ENCODE measurements at places on chromosomes 2 and 18.

DNA sequence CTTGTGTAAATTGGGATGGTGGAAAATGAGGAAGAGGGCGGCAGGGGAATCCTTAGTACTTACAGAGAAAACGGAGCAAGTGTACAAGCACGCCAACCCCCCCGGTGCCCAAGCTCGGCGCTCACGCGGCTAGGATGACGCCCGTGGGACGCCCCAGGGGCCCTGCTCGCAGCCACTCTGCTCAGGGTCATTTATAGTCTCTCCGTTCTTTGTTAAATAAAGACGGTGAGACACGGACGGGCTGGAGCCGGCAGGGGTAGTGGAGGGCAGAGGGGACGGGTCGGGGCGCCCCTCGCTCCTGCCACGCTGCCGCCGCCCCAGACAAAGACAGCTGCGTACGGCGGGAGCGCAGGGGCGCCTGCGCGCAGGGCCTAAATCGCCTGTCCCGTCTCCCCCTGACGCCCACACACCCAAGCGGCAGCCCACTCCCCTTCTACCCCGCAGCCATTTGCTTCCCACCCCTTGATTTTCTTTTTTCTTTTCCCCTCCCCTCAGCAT is 37.8 kb downstream of the PCBP1 start:
- DNase-seq, result peak; percentile 65

- no peak for DNase-seq
These were observed 118.8 kb upstream of the STK17B start for GRCh38 chr2:196290136-196290535.

DNA sequence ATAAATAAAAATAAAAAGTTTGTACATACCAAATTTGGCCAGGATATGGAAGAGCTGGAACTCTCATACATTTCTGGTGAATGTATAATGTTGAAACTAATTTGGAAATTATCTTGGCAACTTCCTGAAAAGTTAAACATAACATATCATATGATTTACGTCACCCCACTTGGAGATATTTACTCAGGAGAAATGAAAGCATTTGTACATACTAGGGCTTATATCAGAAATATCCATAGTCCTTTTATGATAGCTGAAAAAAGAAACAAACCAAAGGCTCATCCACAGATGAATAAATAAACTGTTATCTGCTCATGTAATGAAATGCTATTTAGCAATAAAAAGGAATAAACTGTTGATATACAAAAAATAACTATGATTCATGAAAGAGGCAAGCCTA is 318.2 kb upstream of the NRXN1 start:
- DNase-seq, result no peak

- no peak for DNase-seq
These were observed 13.9 kb downstream of the CLASP1 start for GRCh38 chr2:121635371-121635770.

- DNase-seq, result no peak
These were observed 93.5 kb upstream of the TACR1 start for GRCh38 chr2:75292826-75293225.

GRCh38 chr18:62030091-62030985 is 137.5 kb upstream of the RNF152 start:
- no peak for DNase-seq

GRCh38 chr2:55148269-55148668 is 83.8 kb downstream of the CLHC1 start:
- no peak for DNase-seq

- DNase-seq, result no peak
These were observed 11.4 kb upstream of the DYNC1I2 start for GRCh38 chr2:171675810-171676345.

GRCh38 chr2:31511376-31511775 is 69.4 kb downstream of the SRD5A2 start:
- no peak for DNase-seq

DNA sequence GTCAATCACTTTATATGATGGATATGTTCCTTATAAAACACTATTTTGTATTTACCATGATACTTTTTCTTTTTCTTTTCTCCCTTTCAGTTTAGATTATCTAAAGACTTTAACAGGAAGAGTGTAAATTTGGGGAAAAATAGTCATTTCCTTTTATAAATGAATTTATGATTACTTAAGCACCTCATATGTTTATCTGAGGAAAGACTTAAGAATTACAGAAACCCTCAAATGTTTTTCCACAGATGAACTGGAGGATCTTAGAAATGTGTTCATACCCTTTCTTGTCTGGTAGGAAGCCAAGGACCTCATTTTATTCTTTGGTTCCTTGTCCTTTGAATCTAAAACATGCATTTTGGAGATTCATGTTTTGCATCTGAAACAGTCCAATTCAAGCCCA is 36.7 kb downstream of the MAPRE2 start:
- no peak for DNase-seq

- no peak for DNase-seq
These were observed 46.2 kb upstream of the TRIM43B start for GRCh38 chr2:95530734-95531133.

DNA sequence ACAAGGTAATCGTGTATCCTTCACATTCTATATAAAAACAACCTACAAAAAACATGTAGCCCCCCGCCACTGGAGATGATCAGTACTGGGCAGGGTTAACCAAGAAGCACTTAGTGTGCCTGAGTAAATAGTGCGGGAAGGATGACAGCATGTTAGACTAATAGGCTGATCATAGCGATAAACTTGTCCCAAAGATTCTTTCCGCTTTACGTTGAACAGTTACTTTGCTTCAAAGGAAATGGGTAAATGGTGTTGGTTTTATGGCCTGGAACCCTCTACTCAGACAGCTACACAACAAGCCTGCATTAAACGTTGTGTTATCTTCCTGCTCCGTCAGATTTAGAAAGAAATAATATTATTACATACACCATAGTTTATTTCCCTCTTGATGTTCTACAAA is 67.7 kb downstream of the CTAGE1 start:
- DNase-seq, result no peak

- DNase-seq, result no peak
These were observed 11.9 kb upstream of the AGFG1 start for GRCh38 chr2:227460070-227460485.

DNA sequence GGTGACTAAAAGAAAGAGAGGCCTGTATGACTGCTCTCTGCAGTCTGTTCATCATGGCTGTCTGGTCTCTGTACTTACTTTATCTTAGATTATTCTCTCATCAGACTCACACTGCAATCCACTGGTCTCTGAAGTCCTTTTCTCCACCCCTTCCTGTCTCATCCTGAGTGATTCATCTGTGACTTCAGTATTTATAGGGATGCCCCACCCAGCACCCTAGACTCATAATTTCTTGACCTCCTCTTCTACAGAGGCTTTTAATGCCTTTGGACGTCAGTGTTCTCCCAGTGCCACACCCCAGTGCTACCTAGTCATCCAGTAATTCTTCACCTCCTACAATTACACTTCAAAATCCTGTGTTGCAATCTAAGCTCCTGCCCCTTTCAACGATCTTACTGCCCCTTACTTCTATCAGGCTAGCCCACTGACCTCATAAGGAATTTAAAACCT is 14.9 kb upstream of the ITPRID2 start:
- no peak for DNase-seq

DNA sequence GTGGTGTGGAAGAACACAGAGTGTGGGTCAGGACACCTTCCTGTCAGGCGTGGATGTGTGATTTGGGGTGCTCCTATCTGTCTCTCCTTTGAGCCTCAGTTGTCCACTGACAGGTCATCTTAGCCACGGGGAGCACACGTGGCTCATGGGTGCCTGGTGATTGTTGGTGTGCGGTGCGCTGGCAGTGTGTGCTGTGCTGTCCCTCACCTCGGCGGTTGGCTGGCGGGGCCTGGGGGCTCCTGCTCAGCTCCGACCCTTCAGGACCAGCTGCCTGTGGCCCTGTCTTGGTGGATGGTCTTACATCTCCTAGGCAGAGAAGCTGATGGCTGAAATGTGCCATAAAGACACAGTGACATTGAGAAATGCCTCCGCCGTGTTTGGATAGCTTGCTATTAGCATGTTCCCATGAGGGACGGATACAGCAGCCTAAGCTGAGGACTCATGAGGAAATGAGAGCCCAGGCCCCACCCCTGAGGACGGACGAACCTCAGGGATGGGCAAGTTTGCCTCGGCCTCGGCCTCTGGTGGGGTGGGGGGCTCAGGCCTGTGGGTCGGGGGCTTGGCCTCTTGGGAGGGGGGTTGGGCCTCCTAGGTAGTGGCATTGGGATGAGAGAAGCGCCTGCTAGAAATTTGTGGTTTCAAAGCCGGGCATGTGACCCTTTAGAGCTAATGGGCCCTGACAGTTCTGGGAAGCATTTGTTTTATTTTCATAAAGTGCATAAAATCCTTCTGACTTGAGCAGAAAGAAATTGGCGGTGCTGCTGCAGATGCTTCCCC is 20.3 kb upstream of the ASB1 start:
- DNase-seq, result peak; percentile 58

DNA sequence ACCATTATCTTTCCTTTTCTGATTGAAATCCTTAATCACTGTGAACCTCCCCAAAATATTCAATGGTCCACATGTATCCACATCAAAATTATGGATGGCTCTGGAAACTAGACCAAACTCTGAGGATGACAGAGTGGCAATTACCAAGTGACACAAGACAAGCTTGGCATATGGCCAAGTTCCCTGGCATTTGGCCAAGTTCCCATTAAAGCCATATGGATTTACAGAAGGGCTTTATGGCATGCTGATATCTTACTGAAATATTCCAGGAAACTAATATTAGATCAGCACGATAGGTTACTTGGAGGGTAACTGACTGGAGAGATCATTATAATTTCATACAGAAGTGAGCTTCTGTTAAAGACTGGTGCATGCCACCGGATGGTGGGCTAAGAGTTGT is 21.9 kb upstream of the CERS6 start:
- DNase-seq, result no peak

GRCh38 chr2:215577356-215577755 is 141.5 kb upstream of the FN1 start:
- no peak for DNase-seq

DNA sequence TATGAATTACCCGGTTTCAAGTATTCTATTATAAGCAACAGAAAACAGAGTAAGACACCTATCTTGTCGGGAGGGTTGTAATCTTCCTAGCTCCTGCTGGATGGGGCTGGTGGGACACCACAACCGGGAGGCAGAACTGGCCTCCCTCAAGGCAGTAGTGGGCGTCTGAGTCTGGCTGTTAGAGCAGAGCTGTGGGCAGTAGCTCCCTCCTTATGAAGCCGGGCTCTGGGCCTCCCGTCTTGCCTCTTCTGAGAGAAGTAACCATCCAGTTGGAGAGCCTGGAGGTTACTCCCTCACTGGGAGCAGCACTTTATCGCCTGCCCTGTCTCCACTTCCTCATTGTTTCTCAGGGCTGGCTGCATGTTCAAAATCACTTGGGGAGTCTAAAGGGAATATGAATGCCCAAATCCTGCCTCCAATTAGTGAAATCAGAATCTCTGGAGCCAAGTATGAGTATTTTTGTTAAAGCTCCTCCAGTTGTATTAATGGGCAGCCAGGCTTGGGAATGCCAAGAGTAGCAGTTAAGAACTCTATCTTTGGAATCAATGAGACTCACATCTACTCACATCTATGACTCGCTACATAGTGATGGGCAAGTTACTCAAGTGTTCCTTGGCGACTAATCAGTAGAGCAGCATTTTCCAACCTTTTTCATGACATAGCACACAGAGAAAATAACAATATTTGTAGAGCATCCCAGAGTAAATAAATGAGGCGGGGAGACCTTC is 27.3 kb upstream of the NRP2 start:
- no peak for DNase-seq

DNA sequence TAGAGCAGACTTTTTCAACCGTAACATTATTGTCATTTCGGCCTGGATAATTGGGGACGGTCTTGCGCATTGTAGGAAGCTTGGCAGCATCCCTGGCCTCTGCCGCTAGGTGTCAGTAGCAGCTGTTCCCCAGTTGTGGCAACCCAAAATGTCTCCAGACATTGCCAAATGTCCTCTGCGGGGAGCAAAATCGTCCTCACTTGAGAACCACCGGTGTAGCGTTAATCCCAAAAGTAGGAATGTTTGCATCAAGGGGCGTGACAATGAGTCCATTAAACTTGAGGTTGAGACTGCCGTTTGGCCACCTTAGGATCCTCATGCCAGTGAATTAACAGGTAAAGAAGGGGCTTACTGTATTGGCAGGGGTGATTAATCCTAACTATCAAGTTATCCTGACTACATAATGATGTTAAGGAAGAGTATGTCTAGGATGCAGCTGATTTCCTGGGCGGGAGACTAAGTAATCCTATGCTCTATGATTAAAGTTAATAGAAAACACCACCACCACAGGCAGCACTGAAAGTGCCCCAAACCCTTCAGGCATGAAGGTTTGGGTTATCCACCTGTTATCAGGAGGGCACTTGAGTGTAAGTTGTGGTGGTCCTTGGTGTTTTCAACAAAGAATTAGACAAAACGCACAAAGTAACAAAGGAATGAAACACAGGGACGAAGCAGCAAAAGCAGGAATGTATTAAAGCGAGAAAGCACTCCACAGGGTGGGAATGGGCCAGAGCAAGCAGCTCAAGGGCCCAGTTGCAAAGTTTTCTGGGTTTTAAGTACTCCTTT is 4.9 kb upstream of the ZC3H8 start:
- DNase-seq, result no peak

DNA sequence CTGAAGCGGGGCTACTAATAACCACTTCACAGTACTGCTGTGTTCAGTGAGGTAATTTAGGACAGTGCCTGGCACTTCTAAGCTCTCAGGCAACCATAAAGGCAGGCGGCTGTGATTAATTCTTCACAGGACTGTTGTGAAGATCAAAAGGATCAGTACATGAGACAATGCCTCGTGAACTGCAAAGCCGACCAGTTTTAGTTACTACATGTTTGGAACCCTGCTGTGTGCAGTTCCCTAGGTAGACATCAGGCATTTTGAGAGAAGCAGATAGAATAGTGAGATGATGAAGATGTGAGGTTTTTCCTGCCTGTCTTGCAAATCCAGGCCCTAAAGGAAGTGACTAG is 19.1 kb downstream of the EFHD1 start:
- no peak for DNase-seq

DNA sequence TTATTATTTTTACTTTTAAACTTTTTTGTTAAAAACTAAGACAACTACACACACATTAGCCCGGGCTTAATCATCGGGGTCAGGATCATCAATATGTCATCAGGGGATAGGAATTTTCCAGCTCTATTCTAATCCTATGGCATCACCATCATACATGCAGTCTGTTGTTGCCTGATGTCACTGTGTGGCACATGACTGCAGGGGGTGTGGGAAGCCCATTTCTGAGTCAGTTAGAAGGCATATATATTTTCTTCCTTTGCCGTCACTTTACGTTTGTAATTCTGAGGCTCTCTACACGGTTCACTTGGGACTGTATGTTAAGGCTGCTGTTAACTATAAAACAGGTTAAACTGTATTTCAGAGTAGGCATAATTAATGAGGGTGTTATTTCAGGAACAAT is 144.4 kb upstream of the ITGA6 start:
- no peak for DNase-seq

DNA sequence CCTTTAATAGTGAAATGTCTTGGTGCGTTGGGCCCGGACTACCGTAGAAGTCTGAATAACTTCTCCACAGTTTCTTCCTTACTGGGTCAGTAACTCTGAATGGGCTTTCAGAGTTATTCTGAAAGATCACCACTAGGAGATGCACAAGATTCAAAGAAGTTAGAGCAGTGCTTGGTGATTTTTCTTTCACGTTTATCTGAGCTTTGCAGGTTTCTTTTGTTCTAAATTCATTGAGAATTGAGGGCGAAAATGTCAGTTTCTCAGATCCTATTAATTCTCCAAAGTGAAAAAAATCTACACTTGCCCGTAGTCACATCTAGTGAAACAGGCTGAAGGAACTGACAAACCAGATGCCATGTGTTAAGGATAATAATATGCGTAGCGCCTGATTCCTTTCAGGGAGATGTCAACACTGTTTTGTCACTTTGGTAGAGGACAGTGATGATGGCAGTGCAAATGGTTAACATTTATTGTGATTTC is 70.1 kb downstream of the QPCT start:
- DNase-seq, result peak; percentile 32

- DNase-seq, result peak; percentile 28
These were observed 128.3 kb upstream of the ATP5MC3 start for GRCh38 chr2:175309799-175310198.

All from DMS79 (cell line).